ENCODE measurements at places on chromosomes 1 and 21.

DNA sequence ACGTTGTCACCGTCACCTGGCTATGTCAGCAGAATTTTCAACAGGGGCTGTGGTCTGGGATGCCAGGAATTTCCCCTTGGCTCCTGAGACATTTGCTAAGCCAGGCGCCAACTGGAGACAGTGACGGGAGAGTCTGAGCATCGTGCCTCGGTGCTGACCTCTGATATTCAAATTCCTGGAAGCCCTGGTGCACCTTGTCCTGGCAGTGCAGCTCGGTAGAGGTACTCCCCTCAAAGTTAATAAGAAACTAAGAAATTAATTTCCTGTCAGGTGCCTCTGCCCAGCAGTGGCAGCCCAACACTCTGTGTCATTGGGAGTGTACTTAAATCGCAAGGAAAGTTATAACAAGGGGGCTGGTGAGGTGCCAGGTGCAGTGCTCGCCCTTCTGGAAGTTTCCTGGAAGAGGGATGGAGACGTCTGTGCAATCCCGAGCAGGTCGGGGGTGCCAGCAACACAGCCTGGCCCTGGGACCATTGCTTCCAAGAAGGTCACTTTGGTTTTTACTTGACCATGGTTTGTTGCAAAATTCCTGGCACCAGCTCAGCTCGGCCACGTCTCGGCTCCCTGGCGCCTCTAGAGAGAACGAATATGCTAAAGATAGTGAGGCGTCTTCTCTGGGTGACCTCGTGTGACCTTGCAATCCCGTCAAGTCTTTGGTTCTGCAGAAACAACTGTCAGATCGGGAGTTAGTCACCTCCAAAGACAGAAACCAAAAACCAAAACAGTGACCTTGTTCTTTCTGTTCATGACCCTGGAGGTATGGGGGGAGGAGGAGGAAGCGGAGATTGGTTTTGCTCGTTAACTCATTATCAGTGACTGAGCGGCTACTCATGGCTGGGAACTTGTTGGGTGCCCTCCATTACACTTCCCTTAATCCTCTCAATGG, 149.5 kb upstream of the VAMP3 start:
- no peak for DNase-seq

DNA sequence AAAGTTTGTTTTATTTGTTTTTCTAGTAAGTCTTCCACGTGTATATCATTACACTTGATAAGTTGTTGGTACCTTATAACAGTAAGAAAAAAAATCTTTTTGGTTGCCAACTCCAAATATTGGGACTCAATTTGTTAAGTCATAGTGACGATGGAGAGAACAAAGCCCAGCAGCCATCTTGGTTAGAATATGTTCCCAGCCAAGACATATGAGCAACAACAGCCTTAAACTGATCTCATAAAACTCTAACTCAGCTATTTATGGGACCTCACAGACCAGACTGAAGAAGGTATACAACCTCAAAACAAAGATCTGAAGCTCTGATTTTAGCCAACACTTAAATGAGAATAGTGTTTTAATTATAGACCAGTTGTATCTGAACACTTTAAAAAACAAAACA, 281.3 kb downstream of the VAV3 start:
- no peak for DNase-seq

DNA sequence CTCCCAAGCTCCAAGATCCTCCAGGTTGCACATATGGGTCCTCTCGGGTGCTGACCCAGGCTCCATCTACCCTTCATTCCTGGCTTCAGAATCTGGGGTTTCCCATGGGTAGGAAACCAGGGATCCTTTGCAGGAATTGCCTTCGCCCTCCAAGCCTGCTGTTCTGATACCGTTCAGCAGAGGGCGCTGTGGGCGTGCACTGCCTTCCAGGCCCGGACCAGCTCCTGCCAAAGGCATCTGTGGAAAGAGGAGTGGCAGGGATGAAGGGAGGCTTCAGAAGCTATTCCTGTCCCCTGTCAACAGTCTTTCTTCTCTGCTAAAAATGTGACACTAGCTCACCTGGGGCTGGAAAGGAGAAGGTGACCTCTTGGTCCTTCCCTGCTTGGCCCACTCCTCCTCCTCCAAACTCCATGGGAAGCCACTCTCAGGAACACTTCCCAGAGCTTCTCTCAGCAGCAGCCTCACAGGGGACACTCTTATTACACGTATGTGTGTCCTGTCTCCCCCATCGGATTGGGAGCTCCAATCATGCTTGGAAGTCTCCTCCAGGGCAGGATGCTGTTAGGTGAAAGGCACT, 71.2 kb downstream of the VWA5B1 start:
- DNase-seq, result no peak

GRCh38 chr1:51750729-51751128, 127.8 kb downstream of the NRDC start:
- DNase-seq, result no peak

GRCh38 chr1:231091831-231092301, 51.8 kb upstream of the FAM89A start:
- DNase-seq, result peak; percentile 30

Data from CD4-positive, alpha-beta T cell treated with Interleukin-12 subunit alpha and Interleukin-12 subunit beta, for 1 hour (primary cell).